ENCODE measurements at places on chromosomes 6 and 20. TPM values are rescaled to one million over a fixed set of nuclear protein-coding genes. Genes with fewer than 3 reads are reported as not detected.

DNA sequence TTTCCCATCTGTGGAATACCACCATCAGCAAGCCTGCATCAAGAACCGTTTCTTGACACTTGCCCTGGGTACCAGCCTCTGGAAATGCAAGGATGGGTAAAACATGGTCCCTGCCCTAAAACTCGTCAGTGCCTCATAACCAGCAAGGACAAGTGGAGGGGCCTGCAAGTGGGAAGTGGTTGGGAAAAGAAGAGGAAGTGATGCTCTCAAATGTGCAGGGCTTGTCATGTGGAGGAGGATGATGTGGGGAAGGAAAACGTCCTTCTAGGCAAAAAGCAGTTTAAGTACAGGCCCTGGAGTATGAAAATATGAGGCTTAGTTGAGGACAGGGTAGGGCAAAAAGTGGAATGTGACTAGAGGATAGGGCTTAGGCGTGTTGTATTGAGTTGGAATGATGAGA, 19.0 kb downstream of the RREB1 start:
- no peak for DNase-seq

Gene CRISP3
- total RNA-seq: not detected

GRCh38 chr6:55777469-55777868, 97.9 kb downstream of the BMP5 start:
- no peak for DNase-seq

DNA sequence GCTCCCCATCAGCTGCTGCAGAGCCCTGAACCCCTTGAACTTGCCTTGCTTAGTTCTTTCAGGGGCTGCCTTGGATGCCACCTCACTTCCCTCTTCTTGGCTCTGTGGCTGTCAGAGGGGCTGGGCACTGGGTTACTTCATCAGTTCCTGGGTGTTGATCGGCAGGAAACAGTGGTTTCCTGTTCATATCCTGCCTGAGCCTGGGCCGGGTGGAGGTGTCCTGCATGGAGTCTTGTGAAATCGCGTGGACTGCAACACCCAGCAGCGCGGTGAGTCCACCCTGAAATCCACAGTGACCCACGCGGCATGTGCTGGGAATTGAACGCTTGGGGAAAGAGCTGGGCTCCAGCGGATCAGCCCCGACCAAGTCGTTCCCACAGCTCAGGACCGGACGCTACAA, 97.5 kb downstream of the CDH26 start:
- peak; percentile 81 for DNase-seq

Gene C20orf96
- 2.9 TPM for total RNA-seq

GRCh38 chr6:43981363-43981990, 145.8 kb downstream of the MRPL14 start:
- DNase-seq: peak; percentile 30

- DNase-seq: no peak
Measured at GRCh38 chr6:436308-437036, 44.9 kb downstream of the IRF4 start.

GRCh38 chr20:61889659-61890058, 176.0 kb downstream of the TAF4 start:
- DNase-seq: no peak

DNA sequence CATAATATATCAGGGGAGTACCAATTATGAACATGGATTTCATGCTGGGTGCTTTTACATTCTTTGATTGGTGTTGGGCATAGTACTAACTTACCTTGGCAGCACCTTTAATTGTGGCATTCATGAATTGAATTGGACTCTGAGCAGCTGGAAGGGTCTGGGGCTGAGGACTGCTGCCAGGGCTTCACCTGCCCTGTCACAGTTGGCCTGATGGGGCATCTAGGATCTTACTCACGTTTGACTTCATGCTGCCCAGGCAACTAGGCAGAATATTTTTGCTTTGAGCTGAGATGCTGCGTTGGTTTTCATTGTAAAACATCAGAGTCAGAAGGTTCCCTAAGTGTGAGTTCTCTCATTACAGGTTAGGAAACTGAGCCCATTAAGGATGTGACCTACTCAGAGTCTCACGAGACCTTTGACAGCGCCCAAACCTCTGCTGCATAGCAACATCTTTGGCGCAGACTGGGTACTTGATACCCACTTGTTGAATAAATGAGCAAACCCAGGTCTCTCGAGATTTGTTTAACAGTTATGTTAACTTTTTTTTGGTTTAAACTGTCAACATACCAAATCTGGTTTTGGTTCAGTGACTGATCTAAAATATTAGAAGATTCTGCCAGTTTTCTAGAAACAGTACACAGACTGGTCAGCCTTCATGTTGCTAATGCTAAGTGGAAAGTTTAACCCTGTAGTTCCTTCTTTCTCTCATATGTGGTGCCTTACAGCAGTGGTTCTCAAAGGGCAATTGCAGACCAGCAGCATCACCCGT, 104.9 kb downstream of the TCP11 start:
- DNase-seq: no peak

DNA sequence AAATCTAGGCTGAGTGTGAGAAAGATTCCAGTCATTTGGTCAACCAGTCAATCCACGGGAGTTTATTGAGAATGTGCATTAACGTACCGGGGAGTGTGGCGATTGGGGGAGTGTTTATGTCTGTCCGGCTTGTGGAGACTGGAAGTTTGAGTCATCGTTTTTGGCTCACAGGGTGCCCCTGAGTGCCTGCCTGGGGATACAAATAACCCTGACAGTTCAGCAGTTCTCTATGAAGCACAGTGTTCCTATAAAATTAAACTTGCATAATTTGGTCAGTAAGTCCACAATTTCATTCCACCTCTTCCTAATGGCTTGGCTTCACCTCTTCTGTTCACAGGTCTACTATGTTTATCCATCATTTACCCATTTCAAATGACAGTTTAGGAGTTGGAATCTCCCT, 72.6 kb upstream of the PLEKHG1 start:
- DNase-seq: peak; percentile 74

DNA sequence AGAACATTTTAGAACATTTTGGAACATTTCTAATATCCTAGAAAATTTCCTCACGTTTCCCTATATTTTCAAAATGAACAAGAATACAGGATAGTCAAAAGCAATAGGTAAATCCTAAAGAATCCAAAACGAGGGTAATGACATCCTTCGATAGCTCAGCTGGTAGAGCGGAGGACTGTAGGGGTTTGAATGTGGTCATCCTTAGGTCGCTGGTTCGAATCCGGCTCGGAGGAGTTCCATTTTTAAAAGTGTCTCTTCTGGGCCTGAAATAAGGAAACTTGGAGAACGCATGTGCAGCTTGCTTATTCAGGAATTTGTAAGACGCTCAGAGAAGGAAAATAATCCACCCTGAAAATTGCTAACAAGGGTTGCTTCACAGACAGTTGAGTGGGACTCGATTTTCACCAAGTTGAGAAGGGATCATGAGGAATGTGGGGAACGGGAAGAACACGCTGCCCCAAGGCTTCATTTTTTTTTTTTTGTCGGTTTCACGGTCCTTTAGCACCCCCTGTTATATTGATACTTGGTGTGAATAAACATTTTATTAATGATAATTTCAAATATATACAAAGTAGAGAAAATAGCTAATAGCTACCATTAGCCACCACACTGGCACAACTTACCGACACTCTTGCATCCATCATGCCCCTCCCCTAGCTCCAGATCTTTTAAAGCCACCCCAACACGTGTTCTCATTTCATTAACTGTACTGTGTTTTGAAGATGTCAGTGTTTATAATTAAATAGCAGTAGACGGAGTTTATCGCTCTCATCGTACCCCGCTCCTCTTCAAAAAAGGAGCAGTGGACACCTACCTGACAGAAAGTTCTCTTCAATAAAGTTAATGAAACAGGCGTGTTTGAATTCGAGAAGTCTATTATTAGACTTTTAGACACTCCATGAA, 1.8 kb upstream of the ABT1 start:
- no peak for DNase-seq

GRCh38 chr6:170553534-170554012, 466 bp upstream of the PSMB1 start:
- DNase-seq: no peak

DNA sequence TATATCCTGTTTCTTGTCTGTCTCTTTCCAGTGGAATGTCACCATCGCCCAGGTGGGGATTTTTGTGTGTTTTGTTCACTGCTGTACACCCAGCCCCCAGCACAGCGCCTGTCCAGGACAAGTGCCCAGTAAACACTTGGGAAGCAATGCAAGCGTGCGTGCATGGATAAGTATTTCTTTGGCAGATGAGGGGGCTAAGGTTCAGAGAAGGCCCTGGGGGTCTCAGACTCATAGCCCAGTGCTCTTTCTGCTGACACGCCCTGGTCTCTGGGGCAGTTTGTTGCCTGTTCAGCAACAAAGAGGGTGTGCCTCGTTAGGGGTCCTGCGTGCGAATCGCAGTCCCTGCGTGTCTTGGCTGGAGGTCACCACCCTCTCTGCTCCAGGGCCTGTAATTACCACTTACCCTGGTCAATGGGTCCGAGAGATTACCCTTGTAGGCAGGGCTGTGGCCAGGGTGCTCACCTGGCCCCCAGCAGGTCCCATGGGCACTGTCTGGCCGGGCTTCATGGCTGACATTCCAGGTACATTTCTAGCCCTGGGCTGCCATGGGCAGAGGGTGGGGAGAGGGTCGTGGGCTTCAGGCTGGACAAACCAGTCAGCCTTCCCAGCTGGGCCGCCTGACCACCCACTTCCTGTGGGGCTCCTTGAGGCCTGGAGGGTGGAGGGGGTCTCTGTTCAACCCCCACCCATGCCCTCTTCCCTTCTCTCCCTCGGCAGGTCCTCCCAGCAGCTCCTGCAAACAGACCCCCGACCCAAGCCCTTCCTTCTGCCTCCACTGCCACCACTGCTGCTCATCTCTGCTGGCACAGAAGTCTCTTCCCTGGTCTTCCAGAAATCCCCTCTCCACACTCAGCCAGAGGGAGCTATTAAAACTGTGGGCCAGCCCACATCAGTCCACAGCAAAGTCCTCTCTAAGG, 87.1 kb downstream of the CEBPB start:
- DNase-seq: no peak

Gene TNFRSF6B
- total RNA-seq: 5.1 TPM

Gene MCM8
- 8.0 TPM for total RNA-seq

Gene SNRPB
- 165 TPM for total RNA-seq
